ENCODE measurements at places on chromosomes 3 and 15.

DNA sequence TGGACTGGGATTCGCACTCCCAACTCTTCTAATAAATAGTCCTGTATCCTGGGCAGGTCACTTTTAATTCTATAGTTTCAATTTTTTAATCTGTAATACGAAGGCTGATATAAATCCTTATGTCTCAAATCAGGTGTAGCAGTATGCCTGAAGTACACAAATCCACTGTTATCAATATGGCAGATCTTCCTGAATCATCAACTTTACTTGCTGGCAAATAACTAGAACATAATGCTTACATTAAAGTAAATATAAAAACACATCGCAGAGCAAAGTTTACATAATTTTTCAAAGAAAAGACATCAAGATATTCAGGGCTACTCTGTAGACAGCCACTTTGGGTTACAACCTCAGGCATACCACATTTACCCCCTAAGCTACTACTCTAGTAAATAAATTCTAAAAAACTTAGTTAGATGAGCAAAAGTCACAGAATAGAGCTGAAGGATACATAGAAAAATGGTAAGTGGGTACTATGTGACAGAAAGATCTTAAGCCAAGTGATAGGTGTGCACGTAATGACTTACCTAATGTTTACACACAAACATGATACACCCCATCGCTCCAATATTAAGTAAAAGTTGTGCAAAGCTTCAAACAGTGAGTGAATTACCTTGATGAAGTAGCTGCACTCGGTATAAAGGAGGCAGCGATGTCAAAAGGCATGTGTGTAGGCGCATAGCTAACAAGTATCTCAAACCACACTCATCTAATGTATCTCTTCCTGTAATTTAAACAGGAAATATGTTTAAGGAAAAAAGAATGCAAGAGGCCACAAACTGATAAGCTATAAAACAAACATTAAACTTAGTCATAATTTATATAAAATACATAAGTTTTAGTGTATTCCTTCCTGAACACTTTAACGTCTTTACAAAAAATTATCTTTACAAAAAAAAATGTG lies 127.9 kb downstream of the DMXL2 start:
- DNase-seq, result no peak

- no peak for DNase-seq
Measured at GRCh38 chr3:11154036-11154952, at the start of gene HRH1. Gene HRH1, plus strand, starts transcription at chr3:11154493. Its CDS starts 104,545 bp downstream, at chr3:11259038.

DNA sequence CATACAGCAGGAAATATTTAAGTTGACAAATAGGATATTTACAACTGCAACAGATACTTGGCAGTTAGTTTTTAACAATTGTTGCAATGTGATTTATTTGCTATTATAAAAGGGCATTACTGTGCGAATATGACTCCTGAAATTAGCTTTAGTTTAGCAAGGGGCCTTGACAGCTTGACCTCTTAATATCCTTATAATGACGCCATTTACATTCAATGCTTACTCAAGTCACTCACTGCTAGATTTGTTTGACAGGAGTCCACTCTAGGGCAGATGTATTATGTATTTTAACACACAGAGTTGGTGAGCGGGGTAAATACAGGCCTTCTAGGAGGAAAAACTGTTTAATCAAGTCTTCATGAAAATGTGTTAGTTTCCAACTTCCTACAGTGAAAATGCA lies 58.1 kb upstream of the C15orf61 start:
- DNase-seq, result no peak

GRCh38 chr3:137693791-137694190 lies 70.3 kb upstream of the SOX14 start:
- DNase-seq, result no peak

DNA sequence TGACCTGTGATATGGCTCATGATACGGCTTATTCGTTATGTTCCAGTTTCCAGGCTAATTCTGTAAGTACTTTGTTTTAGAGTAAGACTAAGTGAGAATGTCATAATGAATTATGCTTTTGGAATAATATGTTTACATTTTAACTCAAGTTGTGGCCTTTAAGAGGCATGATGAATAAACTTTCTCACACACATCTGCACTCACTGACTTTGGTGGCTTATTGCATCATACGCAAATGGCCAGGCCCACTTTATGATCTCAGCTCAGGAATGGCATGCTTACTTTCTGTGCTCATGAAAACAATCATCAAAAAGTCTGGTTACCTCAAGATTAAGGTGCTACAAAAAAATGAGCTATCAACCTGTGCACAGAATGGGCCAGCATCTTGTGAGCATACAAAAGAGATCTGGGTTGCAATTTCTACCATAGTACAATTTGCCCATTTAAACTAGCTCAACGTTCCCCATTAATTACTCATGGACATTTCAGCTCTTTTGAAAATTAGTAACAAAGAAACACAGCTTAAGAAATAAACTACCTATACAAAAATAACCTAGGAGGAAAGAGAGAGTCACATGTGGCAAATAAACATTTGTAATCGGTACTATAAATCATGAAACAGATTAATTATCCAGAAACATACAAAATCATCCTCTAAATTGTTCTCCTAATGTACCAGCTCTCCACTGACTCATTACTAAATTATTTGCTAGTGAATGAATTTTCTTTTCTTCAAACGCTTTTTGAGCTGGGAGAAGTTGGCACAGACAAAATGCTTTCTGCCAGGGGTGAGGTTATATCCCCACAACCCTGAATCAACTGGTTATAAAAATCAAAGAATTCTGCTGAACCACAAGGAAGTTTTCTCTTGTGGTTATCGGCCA lies 439.0 kb upstream of the ADAMTS9 start:
- DNase-seq, result no peak

DNA sequence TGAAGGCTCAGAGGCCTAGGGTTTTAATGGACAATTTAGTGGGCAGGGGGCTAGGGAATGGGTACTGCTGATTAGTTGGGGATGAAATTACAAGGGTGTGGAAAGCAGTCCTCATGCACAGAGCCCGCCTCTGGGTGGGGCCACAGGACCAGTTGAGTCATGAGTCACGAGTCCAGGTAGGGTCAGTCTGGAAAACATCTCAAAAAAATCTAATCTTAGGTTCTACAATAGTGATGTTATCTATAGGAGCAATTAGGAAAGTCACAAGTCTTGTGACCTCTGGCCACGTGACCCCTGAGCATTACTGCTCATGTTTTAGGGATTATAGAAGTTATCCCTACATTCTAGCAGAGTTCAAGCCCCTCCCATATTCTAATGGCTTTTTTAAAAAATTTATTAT lies 18.6 kb upstream of the IREB2 start:
- DNase-seq, result no peak

DNA sequence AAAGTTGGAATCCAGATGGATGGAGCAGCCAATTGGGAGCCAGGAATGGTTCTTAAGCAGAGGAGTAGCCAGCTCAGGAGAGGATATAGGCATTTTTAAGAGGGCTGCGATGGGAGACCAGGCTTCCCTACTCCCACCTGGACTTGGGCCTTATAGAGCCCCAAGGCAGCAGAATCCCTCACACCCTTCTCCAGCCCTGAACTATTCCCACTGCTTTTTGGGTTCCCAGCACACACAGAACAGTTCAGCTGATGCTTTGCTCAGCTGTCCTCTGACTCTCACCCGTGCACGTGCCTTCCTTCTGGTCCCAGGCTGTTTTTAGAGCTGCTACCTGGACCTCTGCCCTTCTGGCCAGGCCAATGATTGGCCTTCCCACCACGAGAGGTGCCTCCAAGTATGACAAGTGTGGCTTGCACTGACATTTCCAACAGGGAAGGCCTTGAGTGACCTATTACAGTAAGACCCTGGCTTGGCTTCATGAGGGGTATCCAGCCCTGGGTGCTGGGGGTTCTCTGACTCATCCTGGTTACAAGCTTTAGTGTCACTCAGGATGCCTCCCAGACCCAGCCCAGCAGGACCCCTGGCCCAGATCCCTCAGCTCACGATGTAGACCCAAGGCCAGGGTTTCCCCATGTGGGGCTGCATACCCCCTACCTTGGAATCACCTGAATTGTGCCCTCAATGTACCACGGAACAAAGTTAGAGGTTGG lies 25.2 kb downstream of the NOX5 start:
- DNase-seq, result no peak
